Mononuclear cell (primary cell): ENCODE measurements at places on chromosomes 11 and 22. TPM values are rescaled to one million over a fixed set of nuclear protein-coding genes. Genes with fewer than 3 reads are reported as not detected.

Gene SPTBN2
- total RNA-seq, result 0.10 TPM

Gene DEFB131B
- not detected for total RNA-seq

Gene ABTB2
- 2.3 TPM for total RNA-seq

Gene DNHD1
- 18.3 TPM for total RNA-seq

Gene ELFN2
- under 0.01 TPM for total RNA-seq

Gene PKNOX2
- total RNA-seq, result under 0.01 TPM

Gene RFPL3
- total RNA-seq, result 0.21 TPM

Gene LMO2
- 28.4 TPM for total RNA-seq

Gene CABP7
- total RNA-seq, result 0.21 TPM

Gene OR6A2
- not detected for total RNA-seq

Gene ATP6V1E1
- total RNA-seq, result 74.2 TPM

Gene HOATZ
- not detected for total RNA-seq

Gene MRGPRX3
- total RNA-seq, result not detected

Gene CD6
- total RNA-seq, result 176 TPM

Gene PIH1D2
- not detected for total RNA-seq

Gene PGA5
- 0.52 TPM for total RNA-seq

Gene EFCAB6
- total RNA-seq, result 0.52 TPM

Gene MOGAT2
- total RNA-seq, result not detected

Gene TRIM49
- not detected for total RNA-seq

Gene SMIM35
- total RNA-seq, result 0.21 TPM

Gene PHF21B
- total RNA-seq, result not detected

Gene RIMBP3B
- total RNA-seq, result not detected

Gene OR2AG1
- total RNA-seq, result not detected

Gene UBQLNL
- total RNA-seq, result 0.52 TPM

Gene ARHGAP20
- 0.21 TPM for total RNA-seq

Gene CHST1
- total RNA-seq, result not detected

Gene KDM4E
- not detected for total RNA-seq

Gene PARVB
- 23.3 TPM for total RNA-seq

Gene PHLDA2
- total RNA-seq, result 1.7 TPM

Gene ANKK1
- total RNA-seq, result 0.31 TPM

Gene CLCF1
- 11.0 TPM for total RNA-seq

Gene UBE2L3
- total RNA-seq, result 28.0 TPM

Gene PRODH
- not detected for total RNA-seq

Gene KLHDC7B
- total RNA-seq, result 1.7 TPM
